H9 (cell line): ENCODE measurements at places on chromosomes 16 and 17. TPM values are rescaled to one million over a fixed set of nuclear protein-coding genes. Genes with fewer than 3 reads are reported as not detected.

Gene ABCA6
- not detected in 2 replicates for total RNA-seq

Gene KIF19
- 0.13 and 0.18 TPM in 2 replicates for total RNA-seq

Gene HERPUD1
- 28.9 and 30.8 TPM in 2 replicates for total RNA-seq

Gene SLC38A8
- total RNA-seq, result 0.35 TPM in 1 of 2 replicates, not detected in the other

Gene GGA3
- 50.3 and 58.2 TPM in 2 replicates for total RNA-seq

Gene TMIGD1
- not detected in 2 replicates for total RNA-seq

Gene DPEP3
- 0.59 and 0.68 TPM in 2 replicates for total RNA-seq

Gene KRT38
- not detected in 2 replicates for total RNA-seq

Gene CCDC154
- 1.3 and 2.0 TPM in 2 replicates for total RNA-seq

Gene NPTX1
- total RNA-seq, result 20.5 and 20.8 TPM in 2 replicates

Gene PDK2
- 16.2 and 19.9 TPM in 2 replicates for total RNA-seq

Gene ZNF785
- total RNA-seq, result 17.0 and 18.8 TPM in 2 replicates

Gene TMED6
- total RNA-seq, result 0.31 TPM in 1 of 2 replicates, not detected in the other

Gene IL17C
- total RNA-seq, result 0.29 and 0.31 TPM in 2 replicates

Gene KRT39
- not detected in 2 replicates for total RNA-seq

Gene CNTD1
- not detected in 2 replicates for total RNA-seq

Gene EVPLL
- total RNA-seq, result 0.61 TPM in 1 of 2 replicates, not detected in the other

Gene MLKL
- 0.37 and 0.42 TPM in 2 replicates for total RNA-seq

Gene OTOA
- 0.11 and 0.13 TPM in 2 replicates for total RNA-seq

Gene SLFN12
- total RNA-seq, result 13.4 and 14.5 TPM in 2 replicates

Gene HIGD1B
- total RNA-seq, result not detected in 2 replicates

Gene FGF11
- total RNA-seq, result 14.1 and 15.2 TPM in 2 replicates

Gene TP53TG3B
- not detected in 2 replicates for total RNA-seq

Gene DNAH2
- total RNA-seq, result 0.15 and 0.22 TPM in 2 replicates

Gene BCAR1
- total RNA-seq, result 97.1 and 102 TPM in 2 replicates

Gene TRPV3
- 0.63 and 1.2 TPM in 2 replicates for total RNA-seq
